ENCODE measurements at places on chromosomes 7 and 10.

DNA sequence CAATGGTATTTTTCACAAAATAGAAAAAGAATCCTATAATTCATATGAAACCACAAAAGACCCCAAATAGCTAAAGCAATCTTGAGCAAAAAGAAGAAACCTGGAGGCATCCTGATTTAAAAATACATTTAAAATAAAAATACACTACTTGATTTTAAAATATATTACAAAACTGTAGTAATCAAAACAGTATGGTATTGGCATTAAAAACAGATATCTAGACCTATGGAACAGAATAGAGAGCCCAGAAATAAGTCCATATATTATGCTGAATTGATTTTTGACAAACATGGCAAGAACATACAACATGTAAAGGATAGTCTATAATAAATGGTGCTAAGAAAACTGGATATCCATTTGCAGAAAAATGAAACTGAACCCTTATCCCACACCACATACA lies 34.8 kb downstream of the CUBN start:
- DNase-seq, result no peak

DNA sequence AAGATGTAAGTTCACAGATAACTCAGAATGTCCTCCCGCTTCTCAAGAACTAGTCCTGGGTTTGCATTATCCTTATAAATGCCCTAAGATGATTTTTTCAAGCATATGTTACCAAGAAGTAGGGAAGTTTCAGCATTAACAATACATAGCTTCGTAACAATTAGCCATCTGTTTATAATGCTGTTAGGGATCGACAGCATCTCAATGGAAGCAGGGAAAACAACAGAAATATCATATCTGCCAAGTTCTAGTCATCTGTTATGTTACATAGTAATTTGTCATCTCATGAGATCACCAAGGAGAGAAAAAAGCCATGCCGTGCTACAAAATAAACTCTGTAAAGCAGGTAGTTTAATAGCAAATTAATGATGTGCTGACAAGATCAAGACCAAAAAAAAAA lies 731.5 kb upstream of the C7orf33 start:
- no peak for DNase-seq

DNA sequence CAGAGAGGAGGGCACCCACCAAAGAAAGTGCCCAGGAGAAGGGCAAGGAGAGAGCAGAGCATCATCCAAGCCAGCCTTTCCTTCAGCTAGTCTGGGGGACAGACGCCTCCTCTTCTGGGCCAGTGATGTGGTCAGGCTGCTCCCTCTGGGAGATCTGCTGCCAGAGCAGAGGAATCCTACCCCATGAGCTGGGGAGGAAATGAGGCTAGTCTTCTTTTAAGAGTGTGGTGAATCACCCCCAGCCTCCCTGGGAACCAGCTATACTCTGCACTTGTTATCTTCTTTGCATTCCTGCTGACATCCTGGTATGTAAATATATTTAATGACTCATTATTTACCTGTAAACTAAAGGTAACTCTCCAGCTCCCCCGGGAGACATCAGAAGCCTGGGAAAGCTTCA lies 41.6 kb upstream of the EPHB6 start:
- no peak for DNase-seq

- DNase-seq, result no peak
Observed at GRCh38 chr10:73812657-73813056, 1.3 kb upstream of the NDST2 start.

DNA sequence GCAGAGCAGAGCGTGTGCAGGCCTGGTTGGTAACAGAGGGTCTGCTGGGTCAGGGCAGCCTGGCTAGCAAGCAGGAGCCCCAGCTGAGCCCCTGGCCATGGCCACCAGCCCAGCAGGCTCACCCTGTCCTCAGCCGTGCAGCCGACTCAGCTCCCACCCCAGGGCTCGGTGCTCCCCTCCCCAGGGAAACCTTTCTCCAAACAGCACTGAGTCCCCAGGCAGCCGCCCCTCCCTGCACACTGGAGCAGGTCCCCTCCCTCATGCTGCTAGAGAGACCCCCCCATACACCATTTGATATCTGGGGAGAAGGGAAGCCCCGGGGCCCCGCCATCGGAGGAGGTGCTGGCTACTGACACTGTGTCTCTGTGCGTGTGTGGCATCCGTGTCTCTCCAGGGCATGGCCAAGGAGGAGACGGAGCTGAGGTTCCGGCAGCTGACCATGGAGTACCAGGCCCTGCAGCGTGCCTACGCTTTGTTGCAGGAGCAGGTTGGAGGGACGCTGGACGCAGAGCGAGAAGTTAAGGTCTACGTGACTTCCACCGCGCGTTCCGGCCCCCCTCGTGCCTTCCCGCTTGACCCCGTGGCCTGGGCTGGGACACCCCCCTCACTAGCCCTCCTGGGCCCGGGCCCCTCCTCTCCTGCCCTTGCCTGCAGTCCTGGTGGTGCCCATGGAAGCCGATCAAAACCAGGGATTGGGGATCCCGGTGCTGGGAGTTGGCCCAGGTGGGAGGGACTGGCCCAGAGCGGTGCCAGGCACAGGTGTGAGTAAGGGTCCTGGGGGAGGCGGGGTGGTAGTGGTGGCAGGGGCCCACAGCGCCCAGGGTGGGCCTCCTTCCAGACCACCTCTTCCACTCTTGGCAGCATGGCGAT lies 45.0 kb upstream of the DPYSL4 start:
- no peak for DNase-seq

DNA sequence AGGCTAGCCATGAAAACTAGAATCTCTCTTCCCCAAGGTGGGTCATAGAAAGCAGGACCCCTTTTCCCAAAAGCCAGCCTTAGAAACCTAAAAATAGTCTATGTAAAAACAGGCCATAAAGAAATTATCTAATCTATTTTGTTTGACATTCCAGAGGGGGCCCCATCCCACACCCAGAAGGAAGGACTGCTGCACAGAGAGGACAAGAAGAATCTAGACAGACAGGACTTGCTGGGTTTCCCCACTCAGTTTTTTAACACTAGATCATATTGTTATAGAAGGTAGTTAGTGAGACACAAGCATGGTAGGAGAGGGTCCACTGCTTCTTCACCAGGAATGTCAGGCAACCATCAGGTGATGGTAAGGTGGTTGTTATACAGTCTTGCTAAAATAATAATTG lies 357.0 kb downstream of the LRRTM3 start:
- DNase-seq, result no peak

DNA sequence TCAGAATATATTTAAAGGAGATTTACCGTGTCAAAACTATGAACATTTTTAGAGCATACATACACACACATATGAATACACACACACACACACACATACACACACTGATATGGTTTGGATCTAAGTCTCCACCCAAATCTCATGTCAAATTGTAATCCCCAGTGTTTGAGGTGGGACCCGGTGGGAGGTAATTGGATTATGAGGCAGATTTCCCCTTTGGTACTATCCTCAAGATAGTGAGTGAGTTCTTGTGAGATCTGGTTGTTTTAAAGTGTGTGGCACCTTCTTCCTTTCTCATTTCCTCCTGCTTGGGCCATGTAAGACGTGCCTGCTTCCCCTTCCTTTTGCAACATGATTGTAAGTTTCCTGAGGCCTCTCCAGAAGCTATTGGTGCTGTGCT lies 515.0 kb upstream of the ZMIZ1 start:
- no peak for DNase-seq
